ENCODE measurements at places on chromosomes 2 and 18.
A peak's percentile ranks its signal among the peaks of the same experiment; 100 is the strongest.

DNA sequence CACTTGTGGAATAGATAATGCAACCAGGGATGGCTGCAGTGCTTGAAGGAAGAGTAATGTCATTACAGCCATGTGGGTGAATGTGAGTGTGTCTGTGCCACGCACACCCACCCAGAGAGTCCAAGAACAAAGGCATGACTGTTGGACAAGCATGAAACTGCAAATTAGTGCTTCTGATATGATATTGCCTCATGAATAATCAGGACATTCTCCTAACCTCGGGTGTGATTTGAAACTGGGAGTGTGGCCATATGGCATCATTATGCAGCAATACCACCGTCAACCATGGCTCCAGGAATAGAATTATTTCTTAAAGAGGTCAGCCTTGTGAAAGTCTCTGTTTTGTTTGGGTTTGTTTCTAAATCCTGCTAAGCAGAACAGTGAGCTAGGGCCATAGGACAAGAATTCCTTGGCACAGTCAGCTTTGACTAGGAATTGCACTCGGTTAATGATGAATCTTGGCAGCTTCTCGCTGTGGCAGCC lies 678.0 kb upstream of the RAB6C start:
- no peak for DNase-seq

GRCh38 chr18:23593720-23594119 lies 7.4 kb upstream of the NPC1 start:
- DNase-seq: no peak

- peak; percentile 46 for DNase-seq
These were observed 67.7 kb upstream of the CTLA4 start for GRCh38 chr2:203799908-203800307.

DNA sequence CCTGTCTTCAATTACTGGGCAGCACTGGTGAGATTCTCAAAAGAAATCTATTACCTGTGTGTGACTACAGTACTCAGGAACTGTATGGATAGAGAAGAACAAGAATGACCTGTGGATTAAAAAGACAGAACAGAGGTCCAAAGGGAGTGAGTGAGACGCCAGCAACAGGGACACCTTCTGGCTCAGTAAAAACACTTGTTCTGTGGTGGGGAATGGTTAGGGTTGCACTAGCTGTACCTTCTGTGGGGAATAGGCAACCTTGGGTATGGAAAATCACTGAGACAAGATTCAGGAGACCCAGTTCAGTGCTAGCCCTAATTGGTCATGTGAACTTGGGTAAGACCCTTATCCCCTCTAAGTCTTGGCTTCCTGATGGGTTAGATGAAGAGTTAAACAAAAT lies 986.0 kb downstream of the TSN start:
- DNase-seq: no peak

DNA sequence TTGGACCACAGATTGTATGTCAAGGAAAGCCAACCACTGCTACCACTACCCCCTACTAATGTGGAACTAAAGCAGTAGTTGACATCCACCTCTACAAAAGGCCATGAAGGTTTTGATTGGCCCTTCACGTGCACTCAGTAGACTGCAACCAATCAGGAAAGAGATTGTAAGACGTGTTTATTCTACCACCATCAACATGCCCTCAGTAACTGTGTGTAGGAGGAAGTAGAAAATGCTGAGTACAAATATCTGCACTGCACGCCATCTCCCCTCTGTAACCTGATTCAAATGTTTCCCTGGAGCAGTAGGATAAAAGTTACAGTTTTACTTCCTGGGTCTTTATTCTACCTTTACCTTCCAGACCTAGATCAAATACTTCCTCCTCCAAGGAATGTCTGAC lies 2.9 kb upstream of the CASP10 start:
- no peak for DNase-seq

DNA sequence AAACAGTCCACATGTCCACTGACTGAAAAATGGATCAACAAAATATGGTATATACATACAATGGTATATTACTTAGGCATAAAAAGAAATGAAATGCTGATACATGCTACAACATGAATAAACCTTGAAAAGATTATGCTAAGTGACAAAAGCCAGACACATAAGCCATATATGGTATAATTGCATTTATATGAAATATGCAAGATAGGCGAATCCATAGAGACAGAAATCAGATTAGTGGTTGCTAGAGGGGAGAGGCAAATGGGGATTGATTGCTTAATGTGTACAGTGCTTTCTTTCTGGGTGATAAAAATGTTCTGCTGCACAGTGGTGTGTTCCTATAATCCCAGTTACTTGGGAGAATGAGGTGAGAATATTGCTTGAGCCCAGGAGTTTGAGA lies 171.0 kb downstream of the CYP26B1 start:
- no peak for DNase-seq

- no peak for DNase-seq
These were observed 39.2 kb upstream of the RNU4ATAC start for GRCh38 chr2:121491518-121491917.

DNA sequence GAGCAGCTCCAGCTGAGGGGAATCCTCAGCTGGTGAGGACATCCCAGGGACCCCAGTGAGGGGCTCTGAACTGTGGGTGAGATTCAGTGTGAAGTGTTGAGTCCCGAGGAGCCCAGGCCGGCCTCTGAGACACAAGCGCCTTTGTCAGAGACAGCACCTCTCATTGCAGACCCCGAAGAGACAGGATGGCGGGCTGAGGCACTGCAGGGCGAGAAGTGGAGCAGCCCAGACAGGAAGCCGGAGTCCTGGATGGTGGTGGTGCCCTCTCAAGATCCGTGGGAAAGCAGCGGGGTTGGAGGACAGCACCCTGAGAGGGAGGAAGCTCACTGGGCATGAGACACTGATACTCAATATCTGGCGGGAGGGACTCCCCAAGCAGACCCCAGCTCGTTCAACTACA lies 49.1 kb upstream of the ID2 start:
- no peak for DNase-seq

DNA sequence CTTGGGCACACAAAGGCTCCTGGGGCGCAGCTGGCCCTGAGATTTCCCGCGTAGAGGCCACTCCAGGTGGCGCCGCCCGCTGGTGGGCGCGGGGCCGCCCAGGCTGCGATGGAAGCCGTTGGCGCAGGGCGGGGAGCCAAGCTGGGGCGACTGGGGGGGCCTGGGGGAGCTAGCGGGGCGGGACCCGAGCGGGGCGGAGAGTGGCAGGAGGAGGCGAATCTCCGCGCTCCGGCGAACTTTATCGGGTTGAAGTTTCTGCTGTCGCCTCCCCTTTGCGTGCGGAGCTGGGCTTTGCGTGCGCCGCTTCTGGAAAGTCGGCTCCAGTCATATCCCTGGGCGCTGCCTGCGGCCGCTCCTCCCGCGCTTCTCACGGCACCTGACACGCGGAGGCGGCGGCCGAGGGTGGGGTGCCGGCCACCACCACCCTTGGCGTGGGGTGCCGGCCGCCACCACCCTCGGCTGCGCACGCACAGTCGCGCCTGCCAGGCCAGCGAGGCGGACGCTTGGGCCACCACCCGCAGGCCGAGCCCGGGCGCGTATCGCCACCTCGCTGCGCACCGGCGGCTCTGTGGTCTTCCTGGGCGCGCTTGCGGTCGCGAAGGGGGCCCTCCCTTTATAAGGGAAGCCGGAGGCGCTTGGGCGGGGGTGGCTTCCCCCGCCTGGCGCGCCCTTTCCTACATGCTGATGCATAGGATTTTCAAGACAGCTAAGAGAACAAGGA lies 919 bp upstream of the CYP1B1 start:
- peak; percentile 81 for DNase-seq

DNA sequence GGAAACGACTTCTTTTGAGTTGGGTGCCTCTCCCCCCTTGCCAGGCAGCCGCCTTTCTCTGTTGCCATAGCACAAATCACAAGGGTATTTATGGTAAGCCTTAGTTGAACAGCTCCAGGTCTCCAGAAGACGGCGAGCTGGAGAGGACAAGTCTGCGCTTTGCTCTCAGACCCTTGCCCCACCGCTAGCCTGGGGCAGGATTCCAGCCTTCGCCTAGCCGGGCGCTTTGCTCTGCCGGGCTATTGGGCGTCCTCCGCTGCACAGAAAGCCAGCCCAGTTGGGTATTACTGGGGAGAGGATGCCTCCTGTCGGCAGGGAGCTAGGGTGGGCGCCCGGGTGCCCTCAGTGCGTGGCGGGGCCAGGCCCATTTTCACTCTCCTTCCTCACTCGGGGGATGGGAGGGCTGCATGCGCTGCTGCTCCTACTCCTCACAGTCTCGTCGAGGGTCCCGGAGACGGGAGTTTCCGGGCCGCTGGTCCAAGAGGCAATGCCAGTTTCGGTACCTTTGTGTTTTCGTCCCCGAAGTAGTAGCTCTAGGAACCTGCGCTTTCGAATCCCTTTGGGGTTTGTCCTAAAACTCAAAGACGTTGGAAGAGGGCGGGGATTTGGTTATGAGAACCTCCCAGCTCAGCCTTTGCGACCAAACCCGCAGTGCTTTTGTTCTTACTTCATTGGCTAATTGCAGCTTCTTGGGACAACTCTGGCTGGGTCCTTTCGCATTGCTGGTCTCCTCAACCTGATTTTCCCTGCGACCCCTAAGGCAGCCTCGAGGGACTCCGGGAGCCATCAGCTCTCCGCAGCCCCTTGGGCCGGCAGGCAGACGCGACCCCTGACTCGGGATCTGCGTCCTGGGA lies 3.6 kb upstream of the DLX2 start:
- DNase-seq: peak; percentile 68

GRCh38 chr2:238910751-238911351 lies 63.0 kb downstream of the TWIST2 start:
- DNase-seq: no peak

Data from activated naive CD4-positive, alpha-beta T cell treated with anti-CD3 and anti-CD28 coated beads for 36 hours (primary cell).